ENCODE measurements at places on chromosomes 5 and 9.
A peak's percentile ranks its signal among the peaks of the same experiment; 100 is the strongest.

GRCh38 chr9:134366223-134367031, 40.2 kb downstream of the RXRA start:
- DNase-seq = no peak

GRCh38 chr5:153081385-153081784, 409.1 kb upstream of the GRIA1 start:
- DNase-seq = no peak

GRCh38 chr9:106956971-106957370, 94.0 kb downstream of the ZNF462 start:
- no peak for DNase-seq

DNA sequence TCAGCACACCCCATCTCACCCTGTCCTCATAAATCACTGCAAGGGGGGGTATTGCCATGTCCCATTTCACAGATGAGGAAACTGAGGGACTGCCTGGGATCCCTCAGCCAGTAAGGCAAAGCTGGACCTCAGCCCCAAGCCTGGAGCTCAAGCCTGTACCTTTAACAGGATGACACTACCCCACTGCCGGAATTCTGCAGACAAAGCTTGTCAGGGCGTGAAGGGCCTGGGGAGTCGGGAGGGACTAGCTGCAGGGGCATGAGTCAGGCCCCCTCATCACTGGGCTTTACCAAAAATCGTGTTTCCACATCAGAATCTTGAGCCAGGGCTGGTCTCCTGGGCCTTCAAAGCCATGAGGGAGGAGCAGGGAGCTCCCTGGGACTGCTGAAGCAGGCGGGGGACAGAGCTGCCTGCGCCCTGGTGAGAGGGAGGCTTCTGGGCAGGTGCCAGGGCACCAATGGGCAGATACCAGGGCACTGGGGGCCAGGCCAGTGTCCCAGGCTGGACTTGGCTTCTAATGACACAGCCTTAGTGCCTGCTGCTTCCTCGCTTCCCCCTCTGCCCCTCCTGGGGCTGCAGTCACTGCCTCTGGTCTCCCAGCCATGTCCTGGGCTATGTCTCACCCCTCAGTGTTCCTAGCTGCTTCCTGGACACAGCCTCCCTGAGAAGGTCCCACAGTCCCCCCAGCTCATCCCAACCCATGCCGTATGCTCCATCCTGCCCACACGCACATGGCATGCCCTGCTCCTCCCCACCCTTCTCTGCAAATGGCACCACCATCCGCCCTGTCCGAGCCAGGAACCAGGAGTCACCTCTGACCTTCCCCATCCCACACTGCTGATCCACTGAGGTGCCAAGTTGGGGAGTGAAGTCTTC, 80.7 kb downstream of the LMX1B start:
- no peak for DNase-seq

- DNase-seq = peak; percentile 39
Measured at GRCh38 chr9:134059661-134060395, 8.0 kb downstream of the BRD3 start.

DNA sequence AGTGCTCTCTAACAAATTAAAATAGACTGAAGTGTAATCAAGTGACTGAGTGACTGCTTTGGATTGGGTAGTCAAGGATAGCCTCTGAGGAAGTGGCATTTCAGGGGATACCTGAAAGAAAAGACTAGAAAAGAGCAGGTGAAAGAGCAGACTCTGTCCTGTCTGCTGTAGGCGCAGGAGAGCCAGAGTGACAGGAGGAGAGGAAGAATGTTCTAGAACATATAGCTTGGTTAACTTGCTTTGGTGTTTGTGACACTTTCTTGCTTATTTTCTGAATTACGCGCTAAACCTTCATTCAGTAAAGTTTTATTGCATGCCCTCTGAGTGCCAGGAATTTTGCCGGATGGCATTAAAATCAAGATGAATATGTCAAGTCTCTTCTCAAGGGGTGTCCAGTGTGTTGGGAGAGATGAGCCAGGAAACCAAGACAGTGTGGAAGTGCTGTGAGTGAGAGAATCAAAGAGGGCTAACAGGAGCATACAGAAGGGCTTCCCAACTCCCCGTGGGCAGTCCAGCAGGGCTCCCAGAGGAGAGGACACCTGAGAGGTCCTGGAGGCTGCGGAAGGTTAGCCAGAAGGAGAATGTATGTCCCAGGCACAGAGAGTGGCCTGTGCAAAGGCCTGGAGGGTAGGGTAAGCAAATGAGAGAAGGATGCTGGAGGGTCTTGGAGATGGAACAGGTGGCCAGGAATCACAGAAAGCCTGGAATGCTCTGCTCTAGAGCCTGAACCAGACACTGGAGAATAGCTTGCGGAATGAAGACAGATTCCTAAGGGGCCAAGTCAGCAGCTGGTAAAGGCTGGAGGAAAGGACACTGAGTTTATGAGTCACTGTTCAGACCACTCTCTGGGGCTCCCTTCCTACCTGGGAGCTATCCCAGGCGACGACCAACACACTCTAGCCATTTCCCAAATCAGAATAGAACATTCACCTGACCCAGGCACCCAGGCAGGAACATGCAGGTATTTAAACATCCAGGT, 59.3 kb downstream of the SLC22A5 start:
- DNase-seq = no peak

GRCh38 chr9:133788819-133789717, 50.9 kb upstream of the SARDH start:
- DNase-seq = no peak

GRCh38 chr9:91896513-91897121, 53.4 kb downstream of the ROR2 start:
- no peak for DNase-seq

DNA sequence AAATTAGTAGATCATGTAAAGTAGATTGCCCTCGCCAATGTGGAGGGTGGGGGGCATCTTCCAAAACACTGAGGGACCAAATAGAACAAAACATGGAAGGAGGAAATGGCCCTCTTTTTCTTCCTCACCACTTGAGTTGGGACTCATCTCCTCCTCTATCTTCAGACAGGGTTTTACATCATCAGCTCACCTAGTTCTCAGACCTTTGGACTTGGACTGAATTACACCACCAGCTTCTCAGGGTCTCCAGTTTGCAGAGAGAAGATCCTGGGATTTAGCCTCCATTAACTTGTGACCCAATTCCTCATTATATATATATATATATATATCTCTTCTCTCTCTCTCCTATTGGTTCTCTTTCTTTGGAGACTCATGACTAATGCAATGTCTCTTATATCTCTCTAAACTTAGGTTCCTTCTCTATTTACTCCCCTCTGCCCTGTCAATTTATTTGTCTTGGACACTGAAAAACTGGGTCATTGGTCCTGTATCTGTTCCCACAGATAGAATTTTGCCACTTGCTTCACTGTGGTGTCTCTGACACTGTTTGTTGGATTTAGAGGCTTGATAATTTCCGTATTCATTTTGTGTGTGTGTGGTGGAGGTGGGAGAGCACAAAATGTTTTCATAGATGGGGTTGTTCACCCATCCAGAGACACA, 54.3 kb upstream of the TXNDC8 start:
- no peak for DNase-seq

DNA sequence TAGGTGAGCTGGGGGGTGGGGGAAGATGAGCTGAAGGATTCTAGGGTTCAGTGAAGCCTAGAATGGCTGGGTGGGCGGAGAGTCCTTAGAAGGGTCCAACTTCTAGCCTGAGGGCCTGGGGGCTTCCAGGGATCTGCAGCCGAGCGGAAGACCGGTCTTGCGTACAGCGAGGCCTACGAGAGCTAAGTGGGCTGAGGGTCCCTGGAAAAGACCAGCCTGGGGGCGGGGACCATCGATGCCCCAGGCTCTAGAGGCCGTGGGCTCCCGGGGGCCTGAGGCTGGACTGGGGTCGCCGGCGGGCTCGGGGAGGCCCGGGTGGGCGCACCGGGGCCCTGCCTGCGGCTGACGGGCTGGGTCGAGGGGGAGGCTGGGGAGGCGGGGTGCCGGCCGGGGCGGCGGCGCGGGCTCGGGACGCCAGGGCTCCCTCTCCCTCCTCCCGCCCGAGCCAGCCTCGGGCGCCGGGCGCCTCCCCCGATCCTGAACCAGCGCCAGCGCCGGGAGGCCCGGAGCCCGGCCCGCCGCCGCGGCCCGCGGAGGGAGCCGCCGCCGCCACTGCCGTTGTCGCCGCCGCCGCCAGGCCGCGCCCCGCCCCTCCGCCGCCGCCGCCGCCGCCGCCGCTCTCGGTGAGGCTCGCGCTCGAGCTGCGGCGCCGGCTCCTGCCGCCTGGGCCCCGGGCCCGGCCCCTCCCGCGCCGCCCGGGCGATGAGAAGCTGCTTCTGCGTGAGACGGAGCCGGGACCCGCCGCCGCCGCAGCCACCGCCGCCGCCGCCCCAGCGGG, at the start of gene MVB12B:
MVB12B (plus strand) TSS at position 602 of the 778 bp plus-strand sequence; CDS start at position 703, 101 bp downstream.
- peak; percentile 50 for DNase-seq

GRCh38 chr5:181028032-181028819, 11.8 kb upstream of the BTNL9 start:
- no peak for DNase-seq

- DNase-seq = peak; percentile 92
Measured at GRCh38 chr5:175517824-175518450, 39.6 kb downstream of the SFXN1 start.

DNA sequence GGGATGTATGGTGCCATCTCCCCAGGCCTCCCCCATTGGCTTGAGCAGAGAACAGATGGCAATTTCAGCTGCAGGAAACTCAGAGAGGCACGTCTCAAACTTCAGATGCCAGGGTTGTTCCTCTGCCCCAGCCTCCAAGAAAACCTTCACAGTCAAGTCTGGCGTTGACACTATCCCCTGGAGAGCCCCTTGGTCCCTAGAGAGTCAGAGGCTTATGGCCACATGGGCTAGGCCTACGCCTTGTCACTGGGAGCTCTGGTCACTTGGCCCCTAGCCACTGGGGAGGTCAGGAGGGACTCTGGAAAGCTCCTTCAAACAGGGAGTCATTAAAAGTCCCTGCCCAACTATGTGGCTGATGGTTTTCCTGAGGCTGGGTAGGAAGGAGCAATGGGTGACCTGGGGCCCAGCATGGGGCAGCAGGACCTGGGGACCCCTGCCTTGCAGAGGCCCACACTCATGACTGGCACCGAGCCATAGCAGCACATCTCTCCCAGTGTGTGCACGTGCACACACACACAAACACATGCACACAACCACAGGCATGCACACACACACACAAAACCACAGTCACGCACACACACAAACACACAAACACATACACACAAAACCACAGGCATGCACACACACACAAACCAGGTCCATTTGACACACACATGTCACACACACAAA, 144.2 kb downstream of the GADD45G start:
- no peak for DNase-seq

DNA sequence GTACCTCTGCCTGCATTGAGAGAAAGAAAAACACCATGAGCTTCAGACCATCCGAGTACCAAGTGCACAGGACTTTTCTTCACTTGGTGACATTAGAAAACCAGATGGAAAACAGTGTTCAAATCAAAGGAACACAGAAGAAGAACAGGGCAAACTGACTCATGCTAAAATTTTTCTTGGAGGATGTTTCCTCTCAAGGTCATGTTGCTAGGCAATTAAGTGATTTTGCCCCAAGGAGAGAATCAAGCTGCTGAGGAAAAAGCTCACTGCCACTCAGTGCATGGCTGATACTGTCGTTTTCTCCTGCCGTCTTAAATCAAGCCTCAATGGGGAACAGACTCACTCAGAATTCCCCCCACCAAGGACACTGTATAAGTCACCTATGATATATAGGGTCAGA, 57.9 kb upstream of the SIMC1 start:
- DNase-seq = no peak

- DNase-seq = no peak
Measured at GRCh38 chr5:102581011-102581410, 82.2 kb upstream of the SLCO6A1 start.

GRCh38 chr5:180640861-180641565, 8.4 kb downstream of the FLT4 start:
- no peak for DNase-seq

GRCh38 chr5:122078116-122079110, at the start of gene LOX:
LOX (minus strand) TSS chr5:122078259; CDS start chr5:122077985, 274 bp downstream.
- DNase-seq = peak; percentile 13

- no peak for DNase-seq
Measured at GRCh38 chr5:139592289-139592688, 31.1 kb downstream of the UBE2D2 start.

DNA sequence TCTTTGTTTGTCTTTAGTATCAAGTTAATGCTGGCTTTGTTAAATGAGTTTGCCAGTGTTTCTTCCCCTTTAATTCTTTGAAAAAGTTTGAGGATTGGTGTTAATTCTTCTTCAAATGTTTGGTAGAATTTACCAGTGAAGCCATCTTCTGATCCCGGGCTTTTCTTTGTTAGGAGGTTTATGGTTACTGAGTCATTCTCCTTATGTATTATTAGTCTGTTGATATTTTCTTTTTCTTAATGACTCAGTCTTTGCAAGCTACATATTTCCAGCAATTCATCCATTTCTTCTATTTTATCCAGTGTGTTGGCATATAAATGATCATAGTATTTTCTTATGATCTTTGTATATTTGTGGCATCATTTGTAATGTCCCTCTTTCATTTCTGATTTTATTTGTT, 74.5 kb upstream of the SPINK5 start:
- DNase-seq = no peak

DNA sequence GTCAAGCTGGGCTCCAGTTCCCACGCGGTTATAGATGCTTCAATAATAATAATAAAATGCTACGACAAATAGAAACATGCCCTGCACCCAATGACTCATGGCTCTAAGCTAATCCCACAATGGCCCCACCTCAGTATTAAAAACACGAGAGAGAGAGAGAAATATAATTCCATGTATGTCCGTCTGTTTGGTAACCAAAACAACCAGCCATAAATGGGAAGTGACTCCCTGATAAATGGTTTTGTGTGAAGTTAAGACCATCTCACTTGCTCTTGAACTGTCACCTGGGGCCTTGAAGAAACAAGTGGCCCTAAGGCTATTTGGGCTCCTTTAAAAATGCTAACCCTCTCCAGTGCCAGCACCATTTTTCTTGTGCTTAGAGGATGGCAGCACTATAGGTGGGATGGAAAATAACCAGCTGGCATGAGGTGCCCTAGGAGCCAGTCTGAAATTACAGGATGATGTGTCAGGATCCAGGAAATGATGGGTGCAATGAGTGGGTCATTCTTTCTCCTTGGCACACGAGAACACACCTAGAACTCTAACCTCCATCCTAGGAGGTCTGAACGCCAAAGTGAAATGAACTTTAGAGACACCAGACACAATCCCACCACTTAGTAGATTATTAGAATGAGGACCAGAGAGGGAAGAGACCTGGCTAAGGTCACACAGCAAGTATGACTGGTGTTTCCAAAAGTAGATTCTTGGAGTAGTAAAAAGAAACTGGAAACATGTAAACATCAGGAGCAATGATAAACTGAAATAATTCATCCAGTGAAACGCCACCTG, 35.7 kb upstream of the ADRB2 start:
- DNase-seq = no peak

DNA sequence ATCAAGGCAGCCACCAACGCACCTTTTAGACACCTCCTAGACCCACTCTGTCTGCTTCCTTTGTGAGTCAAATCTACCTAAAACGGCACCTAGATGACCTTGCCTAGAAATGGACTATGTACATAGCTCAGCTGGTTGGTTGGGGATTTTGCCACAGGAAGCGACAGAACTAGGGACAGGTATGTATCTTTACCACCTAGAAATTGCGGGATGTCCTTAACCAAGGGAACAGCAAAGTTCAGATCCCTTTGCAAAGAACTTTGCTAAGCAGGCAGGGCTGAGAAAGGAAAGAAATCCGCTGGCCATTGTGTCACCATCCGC, 2.0 kb upstream of the ENC1 start:
- DNase-seq = no peak
